ENCODE measurements at places on chromosomes 11 and 22.

- DNase-seq: no peak
Observed at GRCh38 chr11:114182471-114183043, 113.6 kb upstream of the NNMT start.

DNA sequence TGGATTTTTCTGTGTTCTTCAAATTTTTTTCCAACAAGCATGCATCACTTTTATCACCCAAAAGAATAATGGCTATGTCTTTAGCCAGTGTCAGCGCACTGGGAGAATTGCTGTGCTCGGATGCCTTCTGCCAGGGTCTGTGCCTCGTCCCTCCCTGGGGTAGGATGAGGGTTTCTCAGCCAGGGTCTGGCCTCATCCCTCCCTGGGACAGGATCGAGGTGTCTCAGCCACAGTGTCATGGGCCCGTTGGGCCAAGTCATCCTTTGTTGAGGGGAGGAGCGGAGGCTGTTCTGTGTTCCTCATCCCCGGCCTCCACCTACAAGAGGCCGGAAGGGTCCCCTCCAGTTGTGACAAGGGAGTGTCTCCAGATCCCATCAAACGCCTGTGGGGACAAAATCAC is 22.7 kb downstream of the LINC01488 start:
- DNase-seq: no peak

DNA sequence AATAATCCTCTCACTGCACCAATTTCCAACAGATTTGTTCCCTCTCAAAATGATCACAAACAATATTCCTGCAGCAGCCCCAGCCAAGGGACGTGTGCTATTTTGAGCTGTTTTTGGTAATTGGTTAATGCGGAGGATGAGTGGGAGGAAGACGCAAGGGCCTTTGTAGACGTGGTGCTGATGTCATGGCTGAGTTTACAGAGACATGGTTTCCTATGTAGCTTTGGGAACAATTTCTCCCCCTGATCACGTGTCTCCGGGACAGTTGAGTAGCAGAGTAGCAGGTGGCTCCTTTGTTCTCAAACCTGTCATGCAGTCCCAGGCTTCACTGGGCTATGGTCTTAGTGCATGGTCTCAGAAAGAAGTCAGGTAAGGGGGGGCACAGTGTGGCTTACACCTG is 183.2 kb upstream of the NECTIN1 start:
- no peak for DNase-seq

GRCh38 chr11:84316866-84317555 is 1030.8 kb upstream of the CCDC90B start:
- no peak for DNase-seq

- DNase-seq: no peak
Observed at GRCh38 chr11:64181506-64182411, 4.2 kb upstream of the STIP1 start.

DNA sequence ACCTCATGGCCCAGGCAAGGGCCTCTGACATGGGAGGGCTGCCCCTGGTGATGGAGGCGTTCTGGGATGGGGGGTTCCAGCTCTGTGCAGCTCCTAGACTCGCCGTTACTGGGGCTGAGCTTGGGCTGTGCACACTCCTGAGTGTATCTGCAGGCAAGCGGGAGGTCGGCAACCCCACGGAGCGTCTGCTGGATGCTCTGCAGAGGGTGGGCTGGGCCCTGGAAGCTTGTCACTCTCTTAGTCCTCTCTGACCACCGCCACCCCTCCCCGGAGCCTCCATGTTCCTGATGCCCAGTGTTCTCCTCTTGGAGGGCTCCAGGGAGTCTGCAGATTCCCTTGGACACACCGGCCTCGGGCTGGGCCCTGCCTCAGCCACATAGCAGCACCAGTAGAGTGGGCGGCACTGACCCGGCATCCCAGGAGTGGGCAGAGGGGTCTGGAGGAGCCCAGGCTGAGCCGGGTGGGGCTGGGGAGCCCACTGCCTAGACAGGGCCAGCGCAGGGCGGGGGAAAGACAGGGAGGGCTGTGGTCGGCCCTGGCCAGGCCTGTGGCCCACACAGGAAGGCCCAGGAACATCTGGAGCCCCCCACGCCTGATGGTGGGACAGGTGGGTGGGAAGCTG is 20.6 kb upstream of the MUC5B start:
- no peak for DNase-seq

GRCh38 chr11:46519351-46519750 is 74.5 kb downstream of the AMBRA1 start:
- DNase-seq: no peak

DNA sequence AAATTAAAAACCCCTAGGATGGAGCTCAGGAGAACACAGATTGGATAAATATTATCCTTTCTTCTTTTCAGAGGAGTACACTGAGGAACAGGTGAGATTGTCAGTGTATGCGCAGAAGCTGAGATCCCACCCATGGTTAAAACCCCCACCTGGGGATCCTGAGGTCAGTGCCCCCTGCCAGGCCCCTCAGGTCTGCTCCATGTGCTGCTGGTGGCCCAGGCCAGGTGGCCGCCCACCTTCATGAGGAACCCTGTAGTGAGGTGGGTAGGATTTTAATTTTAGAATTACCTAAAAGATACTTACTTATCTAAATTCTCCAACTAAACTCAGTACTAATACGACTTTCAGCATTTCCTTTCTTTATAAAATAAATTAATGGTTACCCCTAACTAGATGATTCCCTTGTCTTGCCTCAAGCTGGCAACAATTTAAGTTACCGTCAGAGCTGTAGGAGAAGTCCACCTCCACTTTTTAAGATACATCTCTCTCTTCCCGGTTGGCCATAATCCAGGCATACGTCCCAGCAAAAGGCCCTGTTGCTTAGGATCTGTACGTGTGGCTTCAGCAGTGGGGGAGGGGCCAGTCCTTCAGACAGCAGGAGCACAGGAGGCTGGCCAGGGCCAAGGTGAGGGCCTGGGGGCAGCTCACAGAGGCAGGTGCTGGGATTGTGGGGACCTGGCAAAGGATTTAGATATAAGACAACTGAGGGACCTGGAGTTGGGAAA is 61.5 kb upstream of the PITPNB start:
- no peak for DNase-seq

GRCh38 chr22:45830531-45831245 is 146.3 kb downstream of the WNT7B start:
- no peak for DNase-seq

DNA sequence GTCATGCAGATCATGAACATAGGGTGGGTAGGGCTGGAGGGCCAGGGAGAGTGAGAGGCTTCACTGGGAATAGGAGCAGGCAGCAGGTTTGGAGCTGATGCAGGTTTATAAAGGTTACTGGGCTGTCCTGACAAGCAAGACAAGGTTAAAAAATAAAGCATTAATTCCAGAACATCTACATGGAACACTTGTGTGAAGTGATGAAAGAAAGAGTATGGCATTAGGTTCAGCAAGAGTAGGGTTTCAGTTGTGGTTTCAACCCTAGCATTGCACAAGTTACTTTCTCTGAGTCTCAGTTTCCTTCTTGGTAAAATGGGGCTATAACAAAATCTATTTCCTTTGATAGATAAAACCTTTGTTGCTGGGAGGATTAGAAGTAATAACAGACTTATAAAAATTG is 114.6 kb upstream of the SESN3 start:
- no peak for DNase-seq

GRCh38 chr11:108278546-108278945 is 55.7 kb downstream of the ATM start:
- no peak for DNase-seq

- no peak for DNase-seq
Observed at GRCh38 chr22:44391481-44392445, 79.0 kb upstream of the SHISAL1 start.

GRCh38 chr11:116294630-116295029 is 478.2 kb downstream of the BUD13 start:
- no peak for DNase-seq

DNA sequence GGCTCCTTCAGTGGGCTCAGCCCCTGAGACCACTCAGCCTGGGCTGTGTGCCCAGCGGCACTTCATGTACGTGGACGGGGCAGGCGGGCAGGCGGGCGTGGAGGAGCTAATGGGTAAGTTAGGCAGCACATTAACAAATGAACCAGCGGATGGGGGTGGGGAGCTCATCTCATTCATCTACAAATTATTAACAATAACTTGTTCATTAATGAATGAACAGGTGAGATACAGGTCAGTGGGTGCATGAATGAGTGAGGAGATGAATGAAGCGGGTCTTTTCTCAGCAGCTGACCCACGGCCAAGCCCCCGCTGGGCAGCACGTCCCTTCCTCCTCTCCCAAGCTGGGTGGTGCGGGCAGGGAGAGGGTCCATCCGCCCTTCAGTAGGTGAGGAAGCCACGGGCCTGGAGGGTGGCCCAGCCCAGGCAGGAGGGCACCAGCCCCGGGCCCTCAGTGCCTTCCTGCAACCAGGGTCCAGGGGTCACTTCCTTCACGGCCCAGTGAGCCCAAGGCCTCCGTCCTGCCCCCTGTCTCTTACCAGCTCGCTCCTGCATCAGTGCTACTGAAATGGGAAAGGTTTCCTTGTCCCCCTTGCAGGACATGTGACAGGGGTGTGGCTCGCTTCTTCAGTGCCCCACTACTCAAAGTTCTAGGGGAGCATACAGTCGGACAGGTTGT is 60.5 kb upstream of the KCNQ1OT1 start:
- no peak for DNase-seq

DNA sequence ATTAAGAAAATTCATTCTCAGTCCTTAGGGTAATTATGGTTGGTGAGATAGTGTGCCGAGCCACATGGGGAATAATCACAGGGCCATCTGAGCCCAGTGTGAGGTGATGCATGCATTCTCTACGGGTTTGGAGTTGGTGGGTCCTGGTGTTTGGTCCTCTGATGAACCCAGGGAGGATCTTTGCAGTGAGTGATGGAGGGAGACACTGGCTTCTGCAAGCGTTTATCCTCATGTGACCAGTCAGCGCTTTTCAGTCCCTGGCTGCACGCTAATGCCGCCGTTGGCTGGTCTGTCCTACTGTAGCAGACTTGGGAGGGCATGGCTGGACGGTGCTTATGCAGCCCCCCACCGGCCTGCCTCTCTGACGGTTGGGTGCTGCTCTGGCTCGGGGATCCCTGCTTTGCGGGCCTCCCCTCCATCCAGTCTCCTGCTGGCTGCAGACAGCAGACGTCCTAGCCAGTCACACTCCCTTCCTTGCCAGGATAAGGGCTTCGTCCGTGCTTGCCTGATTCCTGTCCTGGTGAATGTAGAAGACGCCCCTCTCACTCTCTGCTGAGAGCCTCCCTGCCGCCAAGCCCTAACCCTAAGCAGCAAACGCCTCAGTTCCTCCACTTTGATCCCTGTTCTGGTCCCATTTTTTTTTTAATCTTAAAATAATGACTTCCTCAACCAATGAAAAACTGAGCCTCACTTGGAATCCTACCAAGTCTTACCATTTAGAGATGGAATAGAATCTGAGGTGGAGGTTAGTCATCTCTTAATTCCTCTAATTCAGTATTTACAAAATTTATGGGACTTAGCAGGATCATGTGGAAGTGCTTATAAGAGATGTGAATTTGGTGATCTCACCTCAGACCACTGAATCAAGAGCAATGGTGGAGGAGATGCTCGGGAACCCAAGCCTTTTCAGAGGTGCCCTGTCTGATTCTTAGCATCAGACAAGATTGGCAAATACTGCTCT is 143.7 kb upstream of the SORL1-AS1 start:
- no peak for DNase-seq

- DNase-seq: no peak
Observed at GRCh38 chr22:43731988-43732387, 80.1 kb downstream of the EFCAB6 start.

GRCh38 chr11:92376146-92376599 is 151.6 kb downstream of the FAT3 start:
- DNase-seq: no peak

DNA sequence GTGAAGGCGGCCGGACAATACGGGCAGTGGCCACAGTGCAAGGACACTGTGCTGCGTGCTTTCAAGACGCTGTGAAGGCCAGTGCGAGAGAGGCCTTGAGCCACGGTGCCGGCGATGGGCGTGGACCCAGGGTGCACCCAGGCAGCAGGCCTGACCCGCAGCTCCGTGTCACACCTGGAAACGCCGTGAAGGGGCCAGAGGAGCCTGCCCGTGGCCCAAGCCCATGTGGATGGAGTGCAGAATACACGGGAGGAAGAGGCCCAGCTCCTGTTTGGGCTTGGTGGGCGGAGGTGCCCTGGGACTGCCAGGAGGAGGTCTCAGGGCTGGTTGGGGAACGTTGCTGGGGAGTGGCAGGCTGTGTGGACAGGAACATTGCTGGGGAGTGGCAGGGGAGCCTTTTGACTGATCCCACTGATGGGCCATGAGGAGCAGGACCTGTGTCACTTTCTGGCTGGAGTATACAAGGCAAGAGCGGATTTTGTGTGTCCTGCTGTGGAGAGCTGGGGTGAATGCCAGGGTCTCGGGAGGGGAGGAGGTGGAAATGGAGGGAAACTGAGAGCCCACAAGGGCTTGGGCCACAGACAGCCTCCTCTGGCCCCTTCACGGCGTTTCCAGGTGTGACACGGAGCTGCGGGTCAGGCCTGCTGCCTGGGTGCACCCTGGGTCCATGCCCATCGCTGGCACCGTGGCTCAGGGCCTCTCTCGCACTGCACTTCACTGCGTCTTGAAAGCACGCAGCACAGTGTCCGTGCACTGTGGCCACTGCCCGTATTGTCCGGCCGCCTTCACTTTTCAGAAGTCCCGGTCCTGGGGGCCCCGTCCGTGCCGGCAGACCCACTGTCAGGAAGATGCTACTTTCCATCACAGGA is 925.4 kb downstream of the BRD1 start:
- DNase-seq: no peak

DNA sequence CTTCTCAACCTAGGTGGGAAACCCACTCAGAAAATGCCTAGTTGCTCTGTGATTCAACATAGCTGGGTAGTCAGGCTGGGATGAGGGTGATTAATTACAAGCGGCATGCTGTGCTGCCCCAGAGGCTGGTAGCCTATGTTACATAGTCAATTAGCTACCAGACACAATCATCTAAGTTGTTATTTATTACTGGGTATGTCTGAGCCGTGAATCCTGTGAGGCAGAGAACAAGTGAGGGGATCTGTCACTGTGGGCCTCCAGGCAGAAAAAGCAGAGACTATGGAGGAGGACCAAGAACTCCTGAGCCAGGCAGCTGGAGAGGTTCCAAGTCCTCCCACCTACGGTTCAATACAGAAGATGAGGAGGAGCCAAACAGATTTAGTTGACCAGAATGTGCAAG is 186.6 kb upstream of the BDNF start:
- no peak for DNase-seq

DNA sequence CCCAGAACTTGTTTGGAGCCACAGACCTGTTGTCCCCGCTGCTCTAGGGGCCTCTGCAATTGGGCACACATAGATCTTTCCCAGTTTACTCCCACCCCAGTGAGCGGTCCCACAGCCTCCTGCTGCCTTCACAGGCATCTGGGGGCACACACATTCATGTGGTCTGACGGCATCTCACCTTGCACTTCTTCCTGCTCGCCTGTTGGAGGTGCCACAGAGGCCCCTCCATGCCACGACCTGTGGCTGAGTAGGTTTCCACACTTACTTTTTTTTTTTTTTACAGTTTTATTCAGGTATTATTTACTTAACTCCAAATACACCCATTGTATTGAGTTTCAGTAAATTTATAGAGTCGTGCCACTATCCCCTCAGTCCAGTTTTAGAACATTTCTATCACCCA is 68.9 kb upstream of the SEPTIN5 start:
- DNase-seq: no peak

Measured in cortex of kidney (tissue), 1 donor.